Hematopoietic multipotent progenitor cell treated with erythropoietin and hydrocortisone succinate and interleukin-3 and kit ligand, for 6 days (in vitro differentiated cells): ENCODE measurements at places on chromosomes 2 and 18.

DNA sequence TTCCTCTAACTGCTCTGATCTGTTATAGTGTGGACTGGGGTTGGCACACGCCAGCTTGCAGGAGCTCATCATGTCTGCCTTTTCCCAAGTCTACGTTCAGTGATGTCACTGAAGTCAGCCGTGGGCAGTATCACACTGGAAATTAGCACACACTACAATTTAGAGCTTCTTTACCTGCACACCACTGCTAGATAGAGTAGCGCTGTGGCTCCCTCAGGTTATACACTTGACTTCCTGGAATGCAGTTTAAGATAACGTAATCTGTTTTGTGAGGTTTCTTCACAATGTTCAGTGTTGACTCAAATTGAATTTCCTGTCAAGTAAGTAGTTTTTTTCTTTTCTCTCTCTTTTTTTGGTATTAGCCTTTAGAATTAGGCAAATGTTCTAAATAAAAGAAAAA, 487.2 kb downstream of the DCDC2C start:
- no peak for DNase-seq

GRCh38 chr18:61833387-61833786, 59.4 kb downstream of the RNF152 start:
- peak; percentile 39 for DNase-seq

- no peak for DNase-seq
Observed at GRCh38 chr2:51620796-51621195, 588.9 kb upstream of the NRXN1 start.

- DNase-seq, result peak; percentile 30
Observed at GRCh38 chr18:13461469-13461868, 242.9 kb downstream of the LDLRAD4 start.

DNA sequence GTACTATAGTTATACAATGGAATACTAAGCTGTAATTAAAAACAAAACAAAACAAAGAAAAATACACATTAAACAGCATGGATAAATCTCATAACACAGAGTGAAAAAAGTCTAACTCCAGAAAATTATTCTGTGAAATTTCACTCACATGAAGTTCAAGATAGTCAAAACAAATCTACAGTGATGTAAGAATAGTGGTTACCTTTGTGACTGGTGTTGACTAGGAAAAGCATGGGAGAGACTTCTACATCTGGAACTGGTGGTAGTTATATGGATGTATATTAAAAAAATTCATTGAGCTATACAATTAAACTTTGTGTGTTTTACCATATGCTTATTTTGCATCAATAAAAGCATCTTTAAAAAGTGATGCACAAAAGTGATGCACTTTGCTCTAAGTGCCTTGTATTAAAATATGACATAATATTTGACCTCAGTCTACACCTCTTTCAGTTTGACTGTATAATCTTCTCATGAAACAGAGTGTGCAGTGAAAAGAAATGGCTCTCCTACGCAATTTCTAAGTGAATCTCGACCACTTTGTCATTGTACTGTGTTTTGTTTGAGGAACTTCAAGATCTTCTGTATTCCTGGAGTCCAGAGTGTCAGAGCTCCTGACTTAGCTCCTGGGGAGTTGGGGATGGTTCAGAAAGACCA, 28.0 kb downstream of the STAT4 start:
- no peak for DNase-seq

- no peak for DNase-seq
Observed at GRCh38 chr2:239277401-239278085, 123.3 kb downstream of the HDAC4 start.

GRCh38 chr18:69887256-69887655, 60.4 kb downstream of the CD226 start:
- DNase-seq, result no peak

DNA sequence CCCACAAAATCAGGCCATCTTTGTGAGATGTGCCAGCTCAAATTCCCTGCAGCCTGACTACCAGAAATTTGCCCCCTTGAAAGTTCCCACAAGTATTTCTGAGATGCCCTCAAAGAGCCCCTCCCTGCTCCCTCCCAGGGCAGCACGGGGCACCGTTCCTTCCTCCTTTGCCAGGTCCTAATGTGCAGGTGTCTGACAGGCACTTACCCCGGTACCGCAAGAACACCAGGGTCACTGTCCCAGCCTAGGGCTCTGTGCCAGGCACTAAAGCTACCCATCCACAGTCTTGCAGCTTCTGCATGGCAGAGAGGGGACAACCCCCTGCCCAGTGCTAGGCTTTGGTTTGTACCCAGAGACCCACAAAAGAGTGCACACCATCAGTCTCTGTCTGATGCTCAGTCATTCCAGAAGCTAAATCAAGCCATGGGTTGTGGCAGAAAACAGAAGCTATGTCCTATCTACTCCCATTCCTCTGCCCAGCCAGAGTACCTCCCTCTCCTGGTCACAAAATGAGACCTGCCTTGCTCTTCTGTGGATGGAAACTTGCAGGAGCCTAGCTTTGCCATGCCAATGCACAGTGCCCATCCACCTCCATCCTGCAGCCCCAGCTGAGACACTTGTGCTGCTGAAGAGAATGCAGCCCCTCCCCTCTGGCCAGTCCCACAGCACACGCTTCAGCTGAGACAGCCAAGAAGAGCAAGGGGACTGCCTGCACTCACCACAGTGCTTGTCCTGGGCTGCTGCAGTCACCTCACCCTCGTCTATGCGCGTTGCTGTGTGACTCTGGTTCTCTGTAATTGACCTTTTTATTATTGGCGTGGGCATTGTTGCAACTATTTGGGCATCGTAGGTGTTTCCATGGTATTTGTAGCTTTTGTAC, 48.7 kb downstream of the INPP5D start:
- DNase-seq, result no peak
